ENCODE measurements at places on chromosomes 13 and 19. TPM values are rescaled to one million over a fixed set of nuclear protein-coding genes. Genes with fewer than 3 reads are reported as not detected.

ERICH6B gene
- not detected for total RNA-seq

ZNF20 gene
- total RNA-seq = 3.8 TPM

CARM1 gene
- total RNA-seq = 26.6 TPM

ZNF878 gene
- total RNA-seq = 1.1 TPM

PROZ gene
- not detected for total RNA-seq

DNA sequence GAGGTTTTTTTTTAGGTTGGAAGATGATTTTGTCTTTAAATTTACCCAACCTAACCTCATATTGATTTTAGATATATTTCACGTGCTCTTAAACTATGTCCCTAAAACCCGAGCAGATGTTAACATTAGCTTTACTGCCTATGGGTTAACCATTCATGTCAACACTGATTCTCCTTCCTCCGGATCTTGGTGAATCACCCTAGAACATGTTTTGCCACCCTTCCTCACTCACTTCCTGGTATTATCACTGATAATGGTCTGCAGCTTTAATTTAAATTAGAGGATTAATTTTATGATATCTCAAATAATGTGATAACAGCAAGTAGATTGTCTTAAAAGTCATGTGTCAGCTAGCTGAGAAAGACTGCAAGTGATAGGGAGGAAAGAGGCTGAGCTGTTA is 31.9 kb downstream of the HTR2A start:
- no peaks in the 10 kb centered on the region for H3K36me3 ChIP-seq
- no peaks in the 10 kb centered on the region for H3K4me1 ChIP-seq
- no peak overlapping the region for H3K4me3 ChIP-seq
- no peaks in the 10 kb centered on the region for H3K27me3 ChIP-seq

- H3K36me3 ChIP-seq = no peaks in the 10 kb centered on the region
- H3K27me3 ChIP-seq = no peaks in the 10 kb centered on the region
- H3K4me3 ChIP-seq = no peak overlapping the region
- no peak overlapping the region for H3K27ac ChIP-seq
Observed at GRCh38 chr13:22312405-22312803, 641.5 kb downstream of the FGF9 start.

DNA sequence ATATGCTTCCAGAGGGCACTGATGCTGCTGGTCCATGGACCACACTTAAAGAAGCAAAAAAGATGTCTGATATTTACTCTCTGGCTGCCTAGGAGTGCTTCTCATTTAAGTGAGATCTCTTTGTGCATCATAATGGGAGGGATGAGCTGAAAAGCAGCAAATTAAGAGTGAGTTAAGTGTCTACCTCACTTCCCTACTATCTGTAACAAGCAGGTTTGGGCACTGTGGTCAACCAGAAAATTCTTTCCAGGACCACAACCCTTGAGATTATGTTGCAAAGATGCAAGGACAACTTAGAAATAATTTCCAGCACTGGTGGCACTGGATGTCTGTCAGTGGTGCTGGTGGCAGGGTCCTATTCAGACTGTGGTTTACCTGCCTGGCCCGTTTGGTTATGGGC is 52.1 kb upstream of the USPL1 start:
- no peak overlapping the region for H3K4me3 ChIP-seq
- H3K27ac ChIP-seq = no peak overlapping the region
- no peak for DNase-seq
- H3K36me3 ChIP-seq = no peaks in the 10 kb centered on the region
- peaks cover 11% of the 10 kb centered on the region for H3K4me1 ChIP-seq

GRCh38 chr13:52374873-52375411 is 31.0 kb downstream of the THSD1 start:
- no peaks in the 10 kb centered on the region for H3K27me3 ChIP-seq
- no peaks in the 10 kb centered on the region for H3K4me1 ChIP-seq
- DNase-seq = no peak
- H3K4me3 ChIP-seq = no peak overlapping the region
- H3K27ac ChIP-seq = no peak overlapping the region
- H3K36me3 ChIP-seq = peaks cover 10% of the 10 kb centered on the region

DNA sequence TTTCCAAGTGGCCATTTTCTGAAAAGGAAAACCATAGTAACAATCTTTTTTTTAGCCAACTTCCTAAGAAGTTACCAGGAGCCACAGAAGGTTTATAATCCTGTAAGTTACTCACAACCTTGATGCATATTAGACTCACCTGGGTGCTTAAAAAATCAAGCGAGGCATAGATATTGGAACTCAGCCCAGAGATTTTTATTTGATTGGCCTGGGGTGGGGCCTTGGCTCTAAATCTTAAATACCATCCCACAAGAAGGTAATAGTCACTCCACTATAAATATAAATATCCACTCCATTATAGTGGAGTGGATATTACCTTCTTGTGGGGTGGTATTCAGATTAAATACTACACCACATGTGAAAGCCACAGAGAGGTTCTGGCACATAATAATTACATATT is 429.6 kb downstream of the RFC3 start:
- no peak overlapping the region for H3K27ac ChIP-seq
- no peak overlapping the region for H3K4me3 ChIP-seq
- no peaks in the 10 kb centered on the region for H3K36me3 ChIP-seq
- DNase-seq = no peak

GRCh38 chr13:62997696-62998095 is 1582.0 kb upstream of the PCDH20 start:
- no peak overlapping the region for H3K27ac ChIP-seq
- H3K36me3 ChIP-seq = no peaks in the 10 kb centered on the region
- H3K27me3 ChIP-seq = no peaks in the 10 kb centered on the region
- no peak overlapping the region for H3K4me3 ChIP-seq
- H3K4me1 ChIP-seq = no peaks in the 10 kb centered on the region
